Glutamatergic neuron (in vitro differentiated cells): ENCODE measurements at places on chromosomes 2 and 18.

DNA sequence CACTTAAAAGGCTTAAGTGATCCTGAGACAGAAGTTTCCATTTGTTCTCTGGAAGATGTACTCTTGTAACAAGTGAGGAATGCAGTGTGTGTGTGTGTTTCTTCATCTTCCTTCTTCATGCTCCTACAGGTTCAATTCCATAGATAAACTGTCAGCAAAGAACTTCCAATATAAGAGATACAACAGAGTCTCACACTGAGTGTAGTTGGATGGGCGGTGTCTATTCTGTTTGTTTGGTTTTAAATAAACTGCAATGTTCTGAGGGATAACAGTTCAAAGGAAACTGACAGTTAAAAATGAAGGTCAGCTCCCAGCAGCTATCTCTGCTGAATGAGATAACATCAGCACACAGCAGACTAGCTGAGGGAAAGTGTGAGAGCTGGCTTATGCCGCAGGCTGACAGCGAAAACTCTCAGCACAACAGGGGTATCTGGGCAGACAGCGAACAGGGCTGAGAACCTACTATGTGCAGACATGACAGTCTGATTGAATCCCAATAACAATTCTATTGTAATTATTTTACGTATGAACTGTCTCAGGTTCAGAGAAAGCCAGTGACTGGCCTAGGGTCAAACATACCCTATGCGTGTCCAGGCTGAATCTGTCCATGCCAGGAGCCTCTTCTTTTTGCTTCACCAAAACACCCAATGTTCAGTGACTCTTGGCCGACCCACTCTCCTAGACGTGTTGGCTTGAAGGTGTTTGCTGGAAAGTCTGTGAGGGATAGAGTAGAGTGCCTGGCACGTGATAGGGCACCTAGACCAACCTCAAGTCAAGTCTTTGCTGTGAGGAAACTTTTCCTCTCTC lies 201.9 kb upstream of the TRIB2 start:
- no peak for DNase-seq

GRCh38 chr2:147017951-147018645 lies 826.7 kb upstream of the ACVR2A start:
- no peak for DNase-seq

DNA sequence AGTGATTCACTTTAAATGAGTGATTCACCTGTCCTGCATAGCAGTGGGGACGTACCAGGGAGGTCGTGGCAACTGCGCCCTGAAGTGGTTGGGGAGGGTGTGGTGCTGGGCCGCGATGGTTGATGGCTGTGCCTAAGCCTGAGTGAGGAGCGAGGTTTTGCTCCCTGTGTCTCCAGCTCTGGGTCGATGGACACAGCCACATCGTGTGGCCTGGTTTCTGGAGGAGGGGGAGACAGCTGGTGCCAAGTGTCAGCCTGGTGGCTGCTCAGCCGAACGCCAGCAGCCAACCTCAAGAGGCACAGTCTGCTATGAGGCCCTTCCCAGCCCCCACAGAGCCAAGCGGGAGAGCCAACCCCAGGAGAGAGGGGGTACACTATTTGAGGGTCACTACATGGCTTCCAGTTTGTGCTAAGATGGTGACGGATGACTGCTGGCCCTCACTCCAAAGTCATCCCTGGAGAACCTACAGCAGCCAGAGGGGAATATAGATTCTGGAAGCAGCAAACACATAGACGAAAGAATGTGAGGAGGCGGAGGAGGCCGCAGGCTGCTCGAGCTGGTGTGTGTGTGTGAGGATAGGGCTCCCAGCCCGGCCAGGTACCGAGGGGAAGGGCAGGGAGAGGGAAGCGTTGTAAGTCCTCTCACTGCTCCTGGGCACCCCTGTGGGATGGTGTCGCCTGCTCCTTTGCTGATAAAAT lies 58.6 kb upstream of the OTOF start:
- DNase-seq, result no peak

DNA sequence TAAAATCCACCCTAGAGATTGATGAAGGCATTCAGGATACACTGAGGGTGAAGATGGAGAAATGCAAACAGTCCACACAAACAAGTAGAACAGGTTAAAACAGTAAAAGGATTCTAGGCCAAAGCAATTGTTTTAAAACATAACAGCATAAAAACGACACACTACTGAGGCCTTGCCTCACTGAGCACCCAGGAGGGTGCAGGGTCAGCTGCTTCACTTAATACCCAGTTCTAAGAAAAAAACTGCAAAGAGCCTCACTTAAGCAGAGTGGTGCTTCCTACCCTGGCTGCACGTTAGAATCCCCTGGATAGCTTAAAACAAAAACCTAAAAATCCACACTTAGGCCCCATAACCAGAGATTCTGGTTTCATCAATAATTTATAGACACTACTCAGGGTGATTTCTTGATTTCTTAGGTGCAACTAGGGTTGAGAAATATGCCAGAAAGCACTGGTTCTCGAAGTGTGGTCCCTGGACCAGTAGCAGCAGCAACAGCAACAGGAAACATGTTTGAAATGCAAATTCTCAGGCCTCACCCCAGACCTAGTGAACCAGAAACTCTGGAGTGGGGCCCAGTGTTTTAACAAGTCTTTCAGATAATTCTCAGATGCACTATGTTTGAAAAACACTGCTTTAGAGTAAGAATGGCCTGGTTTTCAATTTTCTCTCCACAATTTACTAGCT lies 279.1 kb downstream of the ZEB2 start:
- DNase-seq, result no peak

- no peak for DNase-seq
Measured at GRCh38 chr2:169743549-169743948, 9.9 kb downstream of the KLHL23 start.

DNA sequence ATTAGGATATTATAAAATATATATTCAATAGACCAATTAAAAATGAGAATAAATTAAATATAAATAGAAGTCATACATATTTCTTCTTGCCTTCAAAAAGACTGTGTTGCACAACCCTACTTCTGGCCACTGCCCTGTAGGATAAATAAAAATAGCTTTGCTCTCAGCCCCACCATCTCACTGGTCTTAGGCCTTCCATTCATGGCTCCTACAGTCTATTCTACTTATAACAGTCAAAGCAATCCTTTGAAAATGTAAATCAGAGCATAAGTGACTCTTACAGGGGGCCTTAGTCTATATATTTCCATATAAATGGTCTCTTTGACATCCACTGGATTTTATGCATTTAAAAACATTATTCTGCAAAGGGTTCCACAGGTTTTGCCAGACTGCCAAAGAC lies 72.9 kb downstream of the KLF7 start:
- DNase-seq, result no peak

- DNase-seq, result no peak
Measured at GRCh38 chr2:85277416-85278158, 50.2 kb downstream of the TGOLN2 start.

DNA sequence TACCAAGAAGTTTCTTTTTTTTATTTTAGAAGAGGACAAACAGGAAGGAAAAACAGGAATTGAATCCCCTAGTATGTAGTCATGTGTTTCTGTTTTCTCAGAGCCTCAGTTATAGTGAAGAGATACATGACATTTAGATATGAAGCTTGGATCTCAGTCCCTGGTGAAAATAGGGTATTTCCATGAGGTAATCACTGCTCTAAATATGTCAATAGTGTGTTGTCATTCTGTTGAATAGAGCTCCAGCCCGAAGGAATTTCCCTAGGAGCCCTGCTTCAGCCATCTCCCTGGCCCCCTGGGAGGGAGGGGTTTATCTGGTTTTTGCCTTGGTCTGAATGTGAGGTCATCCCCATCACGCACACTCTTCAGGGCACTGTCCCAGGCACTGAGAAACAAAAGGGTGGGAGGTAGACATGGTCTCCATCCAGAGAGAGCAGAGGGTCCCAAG lies 47.1 kb upstream of the REL start:
- DNase-seq, result no peak

DNA sequence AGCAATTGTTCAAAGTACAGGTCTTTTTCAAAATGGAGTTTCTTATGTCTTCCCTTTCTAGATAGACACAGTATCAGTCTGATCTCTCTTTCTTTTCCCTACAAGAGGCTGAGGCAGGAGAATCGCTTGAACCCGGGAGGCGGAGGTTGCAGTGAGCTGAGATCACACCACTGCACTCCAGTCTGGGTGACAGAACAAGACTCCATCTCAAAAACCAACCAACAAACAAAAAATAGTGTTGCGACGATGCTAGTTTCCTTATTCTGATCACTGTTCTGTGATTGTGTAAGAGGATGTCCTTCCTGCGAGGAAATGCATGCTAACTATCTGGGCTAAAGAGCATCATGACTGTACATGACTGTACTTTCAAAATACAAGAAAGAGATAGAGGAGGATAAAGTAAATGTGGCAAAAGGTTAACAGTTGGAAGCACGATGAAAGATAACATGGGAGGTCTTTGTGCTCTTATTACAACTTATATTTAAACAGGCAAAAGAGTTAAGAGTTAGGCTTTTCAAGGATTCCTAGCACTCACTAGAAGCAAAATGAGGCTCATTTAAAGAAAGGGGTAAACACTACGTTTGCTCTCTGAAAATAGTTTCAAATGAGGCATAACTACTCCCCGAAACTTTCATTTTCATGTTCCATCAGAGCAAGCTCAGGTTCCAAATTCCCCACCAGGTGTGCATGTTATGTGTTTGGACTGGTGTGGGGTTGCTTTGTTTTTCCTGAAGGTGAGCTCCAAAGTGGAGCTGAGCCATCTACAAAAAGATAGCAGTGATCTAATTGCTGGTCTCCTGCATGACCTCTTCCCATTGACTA lies 23.8 kb downstream of the SOWAHC start:
- DNase-seq, result no peak

DNA sequence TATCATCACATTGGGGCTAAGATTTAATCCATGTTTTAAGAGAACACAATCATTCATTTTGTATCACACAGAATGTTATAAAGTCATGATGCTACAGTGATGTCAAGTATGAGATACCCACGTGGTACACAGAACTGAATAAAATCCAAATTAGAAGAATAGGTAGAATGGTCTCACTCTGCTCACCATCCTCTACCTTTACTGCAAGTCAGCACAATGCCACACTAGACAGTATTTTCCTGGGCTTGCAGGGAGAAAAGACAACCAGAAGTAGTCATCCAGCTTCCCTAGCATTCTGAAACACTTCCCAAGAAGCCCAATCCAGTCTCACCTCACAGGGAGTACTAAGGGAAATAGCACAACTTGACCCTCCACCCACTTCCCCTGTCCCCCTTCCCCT lies 856.2 kb upstream of the NRXN1 start:
- DNase-seq, result no peak

GRCh38 chr18:416930-417329 lies 83.6 kb downstream of the COLEC12 start:
- no peak for DNase-seq

DNA sequence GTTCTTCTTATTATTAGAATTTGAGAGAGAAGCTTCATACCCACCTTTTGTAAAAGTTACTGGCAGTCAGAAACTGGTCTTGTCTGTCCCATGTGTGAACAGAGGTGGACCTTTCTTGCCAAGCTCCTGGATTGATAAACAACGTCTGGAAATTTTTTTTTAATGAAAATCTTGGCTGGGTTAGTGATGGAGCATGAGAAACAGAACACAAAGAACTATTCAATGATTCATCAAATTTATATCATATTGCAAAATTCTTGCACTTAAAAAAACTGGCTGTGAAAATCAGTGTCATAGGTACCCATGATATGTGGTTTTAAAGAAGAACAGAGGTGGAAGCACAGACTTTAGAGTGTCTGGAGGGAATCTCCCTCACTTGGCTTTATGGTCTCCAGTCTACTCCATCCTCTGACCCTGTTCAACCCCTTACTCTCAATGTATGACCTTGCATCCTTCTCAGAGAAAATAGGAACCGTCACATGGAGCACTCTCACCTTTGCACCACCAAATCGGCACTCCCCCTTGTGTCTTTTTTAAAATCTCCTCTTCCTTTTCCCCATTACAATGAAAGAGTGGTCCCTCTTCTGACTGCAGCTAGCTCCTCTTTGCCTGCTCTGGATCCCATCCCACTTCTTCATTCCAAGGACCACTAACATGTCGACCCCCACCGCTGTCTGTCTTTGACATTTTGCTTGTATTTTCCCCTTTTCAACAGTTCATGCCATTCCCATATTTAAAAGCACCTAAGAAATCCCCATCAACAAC lies 58.2 kb downstream of the COPS8 start:
- DNase-seq, result no peak

DNA sequence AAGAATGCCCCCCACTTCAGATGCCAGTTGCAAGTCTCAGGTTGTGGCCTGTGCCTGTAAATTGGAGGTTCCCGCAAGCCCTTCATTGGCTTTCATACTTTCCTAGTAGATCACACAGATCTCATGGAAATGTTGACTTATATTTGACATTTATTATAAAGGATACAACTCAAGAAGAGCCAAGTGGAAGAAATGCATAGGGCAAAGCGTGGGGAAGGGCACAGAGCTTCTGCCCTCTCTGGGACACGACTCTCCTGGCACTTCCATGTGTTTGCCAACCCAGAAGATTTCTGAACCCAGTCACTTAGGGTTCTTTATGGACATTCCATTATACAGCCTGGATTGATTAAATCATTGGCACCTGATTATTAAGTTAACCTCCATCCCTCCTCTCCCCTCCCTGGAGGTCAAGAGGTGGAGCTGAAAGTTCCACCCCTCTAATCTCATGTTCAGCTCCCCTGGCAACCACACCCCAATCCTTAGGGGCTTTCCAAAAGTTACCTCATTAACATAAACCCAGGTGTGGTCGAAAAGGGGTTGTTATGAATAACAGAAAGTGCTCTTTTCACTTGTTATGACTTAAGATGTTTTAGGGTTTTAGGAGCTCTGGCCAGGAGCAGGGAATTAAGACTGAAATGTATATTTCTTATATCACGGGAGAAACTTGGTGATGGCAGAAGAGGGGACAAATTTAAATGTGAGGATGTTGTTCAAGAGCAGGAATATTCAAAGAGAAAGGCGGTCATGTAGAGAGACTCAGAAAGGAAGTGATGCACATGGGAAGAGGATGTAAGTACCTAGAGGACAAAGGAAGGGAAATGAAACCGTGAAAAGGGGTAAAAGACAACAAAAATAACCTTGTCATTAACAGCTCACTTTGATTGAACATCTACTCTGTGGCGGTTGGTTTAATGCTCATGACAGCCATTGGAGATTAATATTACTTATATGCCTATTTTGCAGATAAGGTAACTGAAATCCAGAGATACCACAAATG lies 31.8 kb downstream of the SP100 start:
- DNase-seq, result no peak

- no peak for DNase-seq
Measured at GRCh38 chr18:4203568-4204437, 251.3 kb downstream of the DLGAP1 start.
